ENCODE measurements at places on chromosomes 3 and 15. TPM values are rescaled to one million over a fixed set of nuclear protein-coding genes. Genes with fewer than 3 reads are reported as not detected.

WNT5A gene
- total RNA-seq: not detected

PRTG gene
- total RNA-seq: not detected

ARPP21 gene
- not detected for total RNA-seq

GPR171 gene
- 246 TPM for total RNA-seq

MCF2L2 gene
- 3.9 TPM for total RNA-seq

CCDC13 gene
- 0.54 TPM for total RNA-seq

HHLA2 gene
- 3.4 TPM for total RNA-seq

STRIT1 gene
- not detected for total RNA-seq

SAXO2 gene
- 0.49 TPM for total RNA-seq

PLIN1 gene
- total RNA-seq: not detected

PCLAF gene
- total RNA-seq: 68.1 TPM

GPR62 gene
- not detected for total RNA-seq

SLC15A2 gene
- total RNA-seq: 5.7 TPM

WDR93 gene
- total RNA-seq: not detected

SPATA12 gene
- not detected for total RNA-seq

ALPK3 gene
- total RNA-seq: 0.29 TPM

SEMA3F gene
- total RNA-seq: not detected

FBXO40 gene
- not detected for total RNA-seq

SLC9A9 gene
- total RNA-seq: 19.3 TPM

CNTN3 gene
- not detected for total RNA-seq

SKOR1 gene
- 0.22 TPM for total RNA-seq

MYEF2 gene
- 26.7 TPM for total RNA-seq

CCR3 gene
- 0.24 TPM for total RNA-seq

TMEM89 gene
- 0.34 TPM for total RNA-seq

LIPH gene
- total RNA-seq: not detected

CALML4 gene
- total RNA-seq: 16.3 TPM

P3H2 gene
- not detected for total RNA-seq

KNSTRN gene
- total RNA-seq: 42.7 TPM

TRH gene
- not detected for total RNA-seq

PLSCR2 gene
- total RNA-seq: 1.1 TPM

BUB1B gene
- 49.9 TPM for total RNA-seq

DMXL2 gene
- 5.2 TPM for total RNA-seq
